ENCODE measurements at places on chromosomes 7 and 10.

DNA sequence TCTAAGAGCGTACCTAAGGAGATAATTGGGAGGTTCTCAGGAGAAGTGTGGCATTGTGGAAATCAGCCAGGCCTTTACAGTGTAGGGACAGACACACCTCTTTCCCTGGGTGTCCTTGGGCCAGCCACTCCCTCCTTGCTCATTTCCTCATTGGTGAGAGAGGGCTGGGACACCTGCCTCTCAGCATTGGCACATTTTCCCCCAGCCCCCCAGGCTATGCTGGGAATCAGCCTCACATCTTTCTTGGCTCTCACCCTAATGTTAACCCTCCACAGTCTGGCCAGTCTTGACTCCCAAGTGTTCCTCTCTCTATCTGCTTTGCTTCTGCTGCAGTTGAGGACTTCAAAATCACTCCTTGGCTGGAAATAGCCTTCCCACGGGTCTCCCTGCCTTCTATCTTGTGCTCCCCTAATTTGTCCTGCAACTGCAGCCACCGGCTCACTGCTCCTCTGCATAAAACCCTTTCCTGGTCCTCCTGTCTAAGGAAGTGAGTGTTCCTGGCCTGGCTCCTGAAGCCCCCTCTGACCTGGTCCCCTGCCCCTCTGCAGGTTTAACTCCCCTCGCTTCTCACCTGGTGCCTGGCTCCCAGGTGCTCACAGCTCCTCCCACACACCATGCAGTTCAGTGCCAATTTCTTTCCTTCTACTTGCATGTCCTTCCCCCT lies 15.8 kb downstream of the TBXAS1 start:
- H3K27ac ChIP-seq = no peak overlapping the region
- H3K4me1 ChIP-seq = no peaks in the 10 kb centered on the region
- no peaks in the 10 kb centered on the region for H3K27me3 ChIP-seq
- no peak overlapping the region for H3K4me3 ChIP-seq
- no peak for DNase-seq

- no peaks in the 10 kb centered on the region for H3K27me3 ChIP-seq
- no peak overlapping the region for H3K4me3 ChIP-seq
- no peak overlapping the region for H3K27ac ChIP-seq
- peaks cover 8% of the 10 kb centered on the region for H3K4me1 ChIP-seq
Measured at GRCh38 chr7:135209225-135209834, 2.0 kb downstream of the WDR91 start.

- peaks cover 7% of the 10 kb centered on the region for H3K4me1 ChIP-seq
- no peaks in the 10 kb centered on the region for H3K36me3 ChIP-seq
- no peaks in the 10 kb centered on the region for H3K27me3 ChIP-seq
- no peak overlapping the region for H3K27ac ChIP-seq
- H3K4me3 ChIP-seq = no peak overlapping the region
Measured at GRCh38 chr7:17136126-17136525, 162.3 kb upstream of the AHR start.

DNA sequence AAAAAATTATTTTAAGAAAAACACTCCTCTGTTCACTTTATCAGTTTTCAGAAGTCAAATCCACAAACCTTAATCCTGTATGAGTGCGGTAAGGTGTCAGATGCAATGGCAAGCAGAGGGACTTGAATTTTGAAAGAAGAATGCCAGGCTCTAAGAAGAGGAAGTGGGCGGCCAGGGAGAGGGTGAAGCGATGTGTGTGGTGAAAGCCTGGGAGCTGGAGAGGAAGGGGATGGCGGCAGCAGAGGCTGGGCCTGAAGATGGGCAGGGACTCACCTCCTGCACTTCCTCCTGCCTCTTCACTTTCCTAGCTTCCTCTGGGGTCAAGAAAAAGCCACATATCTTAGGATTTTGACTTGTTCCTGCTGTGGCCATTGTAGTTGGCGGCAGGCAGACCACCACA lies 609.6 kb downstream of the PARD3 start:
- no peak overlapping the region for H3K27ac ChIP-seq
- H3K27me3 ChIP-seq = no peaks in the 10 kb centered on the region
- DNase-seq = no peak
- no peaks in the 10 kb centered on the region for H3K36me3 ChIP-seq
- no peak overlapping the region for H3K4me3 ChIP-seq

- no peak overlapping the region for H3K4me3 ChIP-seq
- no peaks in the 10 kb centered on the region for H3K36me3 ChIP-seq
Measured at GRCh38 chr10:84340187-84340586, 11.8 kb downstream of the CCSER2 start.

- no peak for DNase-seq
- no peaks in the 10 kb centered on the region for H3K4me1 ChIP-seq
- H3K27me3 ChIP-seq = no peaks in the 10 kb centered on the region
Measured at GRCh38 chr7:133776266-133776665, 350.9 kb upstream of the LRGUK start.

DNA sequence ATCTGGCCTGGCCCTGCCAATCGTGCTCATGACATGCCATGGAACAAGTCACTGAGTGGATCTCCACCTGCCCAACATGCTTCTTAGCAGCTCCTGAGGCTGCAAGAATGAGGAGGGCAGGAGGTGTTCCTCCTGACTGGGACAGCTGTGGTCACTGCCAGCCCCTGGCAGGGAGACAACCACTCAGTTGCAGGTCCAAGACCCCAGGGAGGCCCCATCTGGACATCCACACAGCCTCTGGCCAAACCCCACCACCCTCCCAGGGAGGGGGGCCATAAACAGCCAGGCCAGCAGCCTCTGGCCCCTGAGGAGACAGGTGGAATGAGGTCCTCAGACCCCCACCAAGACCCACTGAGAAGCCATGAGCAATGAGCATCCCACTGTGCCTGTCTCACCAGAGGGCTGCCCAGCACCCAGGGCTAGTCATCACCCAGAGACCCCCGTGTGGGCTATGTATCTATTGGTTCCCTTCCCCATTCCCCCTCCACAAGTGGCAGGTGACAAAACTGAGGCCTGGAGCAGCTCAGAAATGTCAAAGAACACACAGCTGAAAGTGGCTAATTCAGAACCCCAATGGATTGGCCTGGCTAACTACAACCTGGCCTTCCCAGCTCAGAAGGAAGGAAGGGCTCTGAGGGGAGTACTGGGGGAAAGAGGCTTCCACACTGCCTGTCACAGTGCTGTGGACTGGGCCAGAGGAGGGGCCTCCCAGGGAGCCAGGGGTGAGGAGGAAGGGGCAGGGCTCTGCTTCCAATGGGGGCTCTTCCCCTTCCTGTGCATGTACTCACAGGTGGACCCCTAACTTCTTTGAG lies 3.0 kb downstream of the GPRIN2 start:
- no peak overlapping the region for H3K27ac ChIP-seq
- H3K4me3 ChIP-seq = no peak overlapping the region
- H3K36me3 ChIP-seq = no peaks in the 10 kb centered on the region

- no peak for DNase-seq
- peak overlapping the region; percentile 26 for H3K4me3 ChIP-seq
- H3K27ac ChIP-seq = peak overlapping the region; percentile 57
- peaks cover 87% of the 10 kb centered on the region for H3K4me1 ChIP-seq
- no peaks in the 10 kb centered on the region for H3K27me3 ChIP-seq
Measured at GRCh38 chr10:11208243-11208642, 190.6 kb downstream of the CELF2 start.

GRCh38 chr10:8962249-8962648 lies 907.8 kb downstream of the GATA3 start:
- H3K4me1 ChIP-seq = no peaks in the 10 kb centered on the region
- no peak overlapping the region for H3K27ac ChIP-seq
- no peak for DNase-seq
- no peaks in the 10 kb centered on the region for H3K27me3 ChIP-seq
- H3K4me3 ChIP-seq = no peak overlapping the region

Data from T-cell (primary cell).